ENCODE measurements at places on chromosomes 2 and 18.
A peak's percentile ranks its signal among the peaks of the same experiment; 100 is the strongest.

- no peak for DNase-seq
Measured at GRCh38 chr18:61154866-61155265, 178.4 kb upstream of the CDH20 start.

DNA sequence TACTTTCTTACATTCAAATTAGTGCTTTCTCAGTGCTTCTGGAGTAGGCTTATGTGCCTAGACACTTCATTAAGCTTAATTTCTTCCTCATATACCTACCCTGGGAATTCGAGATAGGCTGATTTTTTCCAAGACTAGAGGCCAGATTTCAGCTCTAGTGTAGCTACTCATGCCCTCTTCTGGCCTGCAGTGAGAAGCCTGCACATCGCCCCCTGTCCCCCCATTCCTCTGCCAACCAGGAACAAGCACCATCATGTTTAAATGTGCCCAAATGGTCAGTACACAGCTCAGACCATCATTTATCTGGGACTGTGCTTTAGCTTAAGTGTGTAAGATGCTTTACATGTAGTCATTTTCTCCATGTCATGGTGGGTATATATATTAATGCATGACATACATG is 1218.8 kb upstream of the LRRTM1 start:
- no peak for DNase-seq

- no peak for DNase-seq
Measured at GRCh38 chr2:173989884-173990215, 24.7 kb upstream of the SP3 start.

- peak; percentile 93 for DNase-seq
Measured at GRCh38 chr2:70851704-70852103, 16.1 kb upstream of the CD207 start.

- DNase-seq: no peak
Measured at GRCh38 chr18:22152093-22152492, 17.3 kb upstream of the GATA6 start.

- DNase-seq: no peak
Measured at GRCh38 chr2:105032476-105032875, 5.4 kb upstream of the MRPS9 start.

- no peak for DNase-seq
Measured at GRCh38 chr2:88813612-88814011, 122.1 kb downstream of the RPIA start.

DNA sequence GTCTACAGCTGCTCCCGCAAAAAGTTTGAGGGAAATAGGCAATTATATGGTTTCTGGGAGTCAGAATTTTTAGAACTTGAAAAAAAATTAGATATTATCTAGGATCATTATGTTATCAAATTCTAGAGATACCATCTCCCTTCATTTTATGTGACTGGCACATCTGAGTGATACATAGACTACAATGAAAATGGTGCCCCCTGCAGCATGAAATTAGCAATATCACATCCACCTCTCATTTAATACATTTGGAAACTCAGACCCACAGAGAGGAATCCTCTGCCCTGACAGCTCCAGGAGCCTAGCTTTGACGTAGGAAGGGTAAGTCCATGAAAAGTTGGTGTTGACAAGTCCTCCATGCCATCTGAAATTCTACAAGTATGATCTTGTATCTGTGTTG is 381.6 kb downstream of the SUCLG1 start:
- DNase-seq: peak; percentile 16
